ENCODE measurements at places on chromosomes 7 and 10.

- no peak for DNase-seq
These were observed 217.6 kb downstream of the GFRA1 start for GRCh38 chr10:116055252-116055916.

DNA sequence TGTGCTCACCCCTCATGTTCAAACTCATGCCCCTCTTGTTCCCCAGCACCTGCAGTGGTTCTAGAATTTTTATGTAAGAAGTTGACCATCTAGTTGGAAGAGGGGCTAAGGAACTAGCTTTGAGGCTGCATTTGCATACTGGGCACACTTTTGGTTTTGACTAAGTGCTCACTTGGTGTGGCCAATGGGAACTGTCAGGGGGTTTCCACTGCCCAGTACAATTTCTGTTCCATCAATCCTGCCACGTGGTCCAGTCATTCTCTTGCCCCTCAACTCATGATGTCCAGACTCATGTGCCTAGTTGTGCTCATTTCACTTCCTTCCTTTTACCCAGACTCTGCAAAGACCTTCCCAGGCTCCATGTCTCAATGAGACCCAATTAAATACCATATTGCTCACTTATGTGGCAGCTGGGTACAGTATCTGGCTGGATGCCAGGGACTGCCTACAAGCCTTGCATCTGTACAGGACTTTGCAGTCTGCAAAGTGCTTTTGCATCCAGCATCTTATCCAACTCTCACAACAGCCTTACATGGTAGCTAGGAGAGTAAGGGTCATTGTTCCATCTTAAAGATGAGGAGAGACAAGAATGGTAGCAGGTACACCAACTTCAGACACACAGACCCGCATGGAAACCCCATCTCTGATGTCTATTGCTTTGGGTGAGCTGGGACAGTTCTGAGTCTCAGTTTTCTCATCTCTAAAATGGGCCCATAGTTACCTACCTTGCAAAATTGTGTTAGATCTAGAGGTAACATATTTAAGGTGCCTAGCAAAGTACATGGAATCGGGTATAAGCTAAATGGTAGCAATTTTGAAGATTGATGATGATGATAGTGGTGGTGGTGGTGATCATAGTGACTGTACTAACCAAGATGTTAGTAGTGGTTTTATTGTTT is 30.1 kb upstream of the KCNMA1 start:
- no peak for DNase-seq

DNA sequence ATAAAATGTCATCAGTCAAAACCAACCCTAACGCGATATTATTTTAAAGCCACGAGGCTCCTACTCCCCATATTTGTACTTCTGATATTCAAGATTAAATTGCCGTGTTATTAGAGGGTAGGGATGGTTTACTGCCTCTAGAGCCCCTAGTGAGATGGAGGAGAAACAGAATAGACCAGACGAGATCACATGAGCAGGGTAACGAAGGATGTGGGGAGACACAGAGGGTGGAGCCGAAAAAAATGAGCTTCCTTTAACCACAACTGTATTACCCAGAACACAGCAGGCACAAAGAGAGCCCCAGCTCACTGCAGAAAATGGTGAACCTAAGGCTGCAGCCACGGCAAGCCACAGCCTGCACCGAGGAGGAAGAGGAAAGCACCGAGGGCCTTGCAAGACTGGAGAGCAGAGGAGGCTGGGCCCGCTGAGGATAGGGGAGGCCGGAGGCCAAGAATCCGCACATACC is 14.3 kb downstream of the ZC3HAV1 start:
- peak; percentile 93 for DNase-seq

GRCh38 chr7:37311355-37311754 is 137.3 kb downstream of the ELMO1 start:
- DNase-seq = no peak

GRCh38 chr10:5630112-5630436 is 36.3 kb downstream of the ASB13 start:
- no peak for DNase-seq

DNA sequence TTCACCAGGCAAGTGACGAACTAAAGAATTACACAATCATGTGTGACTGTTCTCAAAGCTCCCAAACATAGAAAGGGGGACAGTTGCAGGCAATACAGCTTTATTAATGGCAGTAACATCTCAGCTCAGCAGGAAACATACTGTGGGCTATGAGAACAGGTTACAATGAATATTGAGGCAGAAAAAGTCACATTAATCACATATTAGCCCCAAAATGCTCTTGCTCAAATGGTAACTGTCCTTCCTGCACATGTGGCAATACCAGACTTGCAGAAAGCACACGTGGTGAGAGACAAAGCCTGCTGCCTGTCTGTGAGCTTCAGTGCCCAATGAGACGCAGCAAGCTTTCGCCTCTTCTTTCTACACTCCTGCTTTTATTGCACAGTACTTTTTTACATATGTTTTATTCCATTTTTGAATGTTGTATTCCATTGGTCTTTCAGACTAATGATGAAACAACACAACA is 104.9 kb upstream of the ACBD5 start:
- DNase-seq = no peak

DNA sequence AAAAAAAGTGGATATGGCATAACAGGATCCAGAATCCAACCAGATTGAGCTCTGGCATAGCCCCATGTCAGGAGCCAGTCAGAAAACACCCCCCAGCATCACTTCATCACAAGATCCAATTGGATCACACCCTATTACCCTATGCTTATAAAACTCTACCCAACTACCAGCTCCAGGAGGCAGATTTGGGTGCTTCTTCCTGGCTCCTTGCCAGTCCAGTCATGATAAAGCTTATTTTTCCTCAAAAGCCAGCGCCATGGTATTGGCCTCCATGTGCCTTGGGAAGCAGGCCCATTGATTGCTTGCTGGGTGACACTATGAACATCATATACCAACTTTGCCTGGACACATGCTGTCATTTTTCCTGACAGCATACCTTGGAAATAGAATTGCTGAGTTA is 281.4 kb upstream of the MKLN1 start:
- DNase-seq = no peak

- DNase-seq = no peak
These were observed 114.6 kb downstream of the ITIH5 start for GRCh38 chr10:7551950-7552716.

DNA sequence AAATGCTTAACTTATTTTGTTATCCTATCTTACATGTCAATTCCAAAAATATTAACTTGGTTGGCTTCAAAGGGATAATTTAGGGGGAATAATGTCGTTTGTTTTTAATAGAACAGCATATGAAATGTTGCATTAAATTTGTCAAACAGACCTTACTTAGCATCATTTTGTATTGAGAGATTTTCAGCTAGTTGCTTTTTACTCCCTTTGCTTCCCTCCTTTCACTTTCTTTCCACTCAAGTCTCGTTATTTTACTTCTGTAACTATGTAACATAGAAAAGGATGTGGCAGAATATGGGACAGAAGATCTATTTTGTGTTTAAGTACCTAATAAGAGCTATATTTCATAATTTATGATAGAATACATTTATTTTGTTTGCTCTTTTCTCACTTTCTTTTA is 2.6 kb downstream of the PHYHIPL start:
- DNase-seq = no peak

DNA sequence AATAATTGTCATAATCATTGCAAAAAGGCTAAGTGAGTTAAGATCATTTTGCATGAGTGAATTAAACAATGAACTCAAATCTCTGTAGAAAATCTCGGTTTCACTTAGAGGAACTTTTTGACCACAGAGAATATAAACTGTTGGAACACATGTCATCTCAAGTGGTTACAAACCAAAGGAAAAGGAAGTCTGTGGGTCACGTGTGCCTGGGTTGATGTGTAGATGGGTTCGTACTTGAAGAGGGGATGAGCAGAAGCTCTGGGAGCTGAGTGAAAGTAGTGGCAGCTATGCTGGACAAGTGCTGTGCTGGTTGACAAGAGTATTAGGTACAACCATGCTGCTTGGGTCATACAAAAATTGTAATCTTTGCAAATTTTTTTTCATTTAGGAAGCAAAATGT is 35.0 kb downstream of the GLRX3 start:
- DNase-seq = peak; percentile 44

GRCh38 chr10:112184379-112184778 is 814 bp upstream of the GPAM start:
- DNase-seq = no peak

DNA sequence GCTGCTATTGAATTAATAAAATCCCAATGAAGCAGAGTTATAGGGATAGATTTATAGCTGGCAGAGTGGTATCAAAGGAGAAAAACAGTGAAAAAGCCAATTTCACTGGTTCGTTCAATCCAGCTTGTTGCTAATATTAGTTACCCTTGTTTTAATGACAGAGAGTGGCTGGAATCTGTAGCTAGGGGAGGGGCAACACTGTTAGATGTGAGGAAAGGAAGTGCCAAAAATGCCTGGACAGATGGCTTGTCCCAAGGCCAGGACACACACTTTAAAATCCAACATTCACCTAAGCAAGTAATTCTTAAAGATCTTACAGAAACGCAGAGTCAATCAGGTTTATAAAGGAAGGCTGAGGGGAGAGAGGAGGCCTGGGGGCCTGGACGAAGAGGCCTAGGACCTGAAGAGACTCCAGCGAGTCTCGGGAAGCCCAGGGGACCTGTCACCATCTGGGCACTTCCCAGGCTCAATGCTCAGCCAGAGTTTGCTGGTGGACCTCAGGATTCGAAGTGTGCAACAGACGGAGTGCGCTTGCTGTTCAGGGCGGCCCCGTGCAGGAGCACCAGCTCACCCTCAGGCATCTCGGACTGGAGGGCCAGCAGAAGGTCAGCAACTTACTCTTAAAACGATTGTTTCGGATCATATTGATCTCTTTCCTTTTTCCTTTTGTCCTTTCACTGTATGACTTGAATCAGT is 36.7 kb downstream of the TMEM248 start:
- no peak for DNase-seq

- DNase-seq = no peak
These were observed 19.8 kb upstream of the TMEM273 start for GRCh38 chr10:49207936-49208487.

DNA sequence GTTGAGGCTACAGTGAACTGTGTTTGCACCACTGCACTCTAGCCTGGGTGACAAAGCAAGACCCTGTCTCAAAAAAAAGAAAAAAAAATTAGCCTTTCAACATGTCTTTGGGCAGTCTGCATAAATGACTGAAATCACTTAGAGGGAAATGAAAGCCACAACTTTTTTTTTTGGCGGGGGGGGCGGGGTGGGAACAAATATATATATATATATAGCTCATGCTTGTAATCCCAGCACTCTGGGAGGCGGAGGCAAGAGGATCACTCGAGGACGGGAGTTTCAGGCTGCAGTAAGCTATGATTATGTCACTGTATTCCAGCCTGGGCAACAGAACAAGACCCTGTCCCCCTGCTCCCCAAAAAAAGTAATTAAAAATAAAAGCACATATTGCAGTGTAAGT is 23.4 kb upstream of the MICU1 start:
- no peak for DNase-seq

- no peak for DNase-seq
These were observed 520 bp downstream of the MOSPD3 start for GRCh38 chr7:100612730-100613390.

GRCh38 chr10:77545585-77545984 is 92.0 kb downstream of the KCNMA1 start:
- no peak for DNase-seq

- DNase-seq = no peak
These were observed 8.4 kb upstream of the R3HCC1L start for GRCh38 chr10:98125940-98126631.

GRCh38 chr7:107450970-107451369 is 18.9 kb upstream of the GPR22 start:
- DNase-seq = no peak

DNA sequence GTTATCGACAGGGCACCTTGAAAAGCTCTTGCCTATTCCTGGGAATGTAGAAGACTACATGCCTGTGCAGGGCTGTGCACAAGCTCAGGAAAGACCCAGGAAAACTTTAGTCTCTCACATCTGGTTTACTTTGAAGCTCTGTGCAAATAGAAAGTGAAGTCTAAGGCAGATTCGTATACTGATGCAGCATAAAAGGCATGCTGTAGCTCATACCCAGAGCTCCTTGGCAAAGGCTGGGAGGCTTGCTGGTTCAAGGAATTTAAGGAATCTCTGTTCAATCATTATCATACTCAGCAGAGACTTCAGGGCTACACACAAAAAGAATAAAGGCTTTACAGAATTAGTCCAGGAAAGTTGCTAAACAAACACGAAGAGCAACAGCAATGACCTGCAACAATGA is 192.0 kb downstream of the OTUD1 start:
- no peak for DNase-seq

- DNase-seq = no peak
These were observed 64.4 kb upstream of the NME8 start for GRCh38 chr7:37784015-37784414.

- no peak for DNase-seq
These were observed 24.0 kb downstream of the TMEM176A start for GRCh38 chr7:150824379-150825177.

DNA sequence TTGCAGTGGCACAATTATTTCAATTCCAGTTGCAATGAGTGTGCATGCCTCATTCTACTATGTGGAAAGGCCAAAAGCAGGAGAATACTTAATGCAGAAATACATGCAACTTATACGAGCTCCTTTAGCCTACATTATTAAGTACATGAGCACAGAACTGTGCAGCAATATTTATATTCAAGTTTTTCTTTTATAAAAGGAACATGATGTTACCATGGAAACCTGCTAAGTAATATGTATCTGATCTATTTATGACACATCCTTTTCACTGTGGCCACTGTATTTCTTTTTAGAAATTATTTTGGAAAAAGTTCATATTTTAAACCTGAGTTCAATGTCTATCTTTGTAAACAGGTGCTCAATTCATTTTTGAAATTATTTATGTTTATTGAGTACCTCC is 88.9 kb downstream of the ELAPOR2 start:
- no peak for DNase-seq

DNA sequence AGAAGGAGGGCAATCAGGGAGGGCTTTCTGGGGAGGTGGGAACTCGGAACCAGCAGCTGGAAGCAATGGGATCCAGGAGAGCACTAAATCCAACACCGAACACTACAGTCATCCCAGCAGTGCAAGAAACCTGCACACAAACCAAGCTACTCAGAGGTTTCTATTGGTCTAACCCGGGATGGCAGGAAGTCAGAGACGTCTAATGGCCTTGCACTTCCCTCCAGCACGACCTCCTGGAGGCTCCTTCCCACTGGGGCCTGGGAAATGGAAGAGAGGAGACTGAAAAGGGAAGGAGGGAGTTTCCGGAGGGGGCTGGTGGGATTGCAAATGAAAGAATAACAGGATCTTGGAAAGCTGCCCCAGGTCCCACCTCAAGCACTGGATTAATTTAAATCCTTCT is 56.3 kb downstream of the TEX36 start:
- DNase-seq = no peak

- no peak for DNase-seq
These were observed 17.4 kb upstream of the SLC35G1 start for GRCh38 chr10:93876381-93876780.

- DNase-seq = no peak
These were observed 356.2 kb downstream of the GLRX3 start for GRCh38 chr10:130492266-130492934.
